ENCODE measurements at places on chromosomes 3 and 15.

DNA sequence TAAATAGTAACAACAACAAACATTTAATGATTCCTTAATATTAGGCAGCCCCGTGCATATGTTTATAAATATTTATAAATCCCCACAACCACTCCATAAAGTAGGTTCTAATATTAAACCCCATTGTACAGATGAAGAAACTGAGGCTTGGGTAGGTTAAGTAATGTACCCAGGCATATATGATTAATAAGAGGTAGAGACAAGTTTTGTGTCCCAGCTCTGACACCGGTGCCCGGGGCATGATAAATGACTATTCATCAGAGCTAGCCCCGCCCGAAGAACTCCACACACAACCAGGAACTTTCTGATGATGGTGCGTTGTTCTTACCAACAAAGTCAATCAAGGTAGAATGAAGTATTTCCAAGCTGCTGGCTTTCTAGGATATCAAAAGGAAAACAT lies 19.4 kb downstream of the CDCP1 start:
- DNase-seq: no peak

DNA sequence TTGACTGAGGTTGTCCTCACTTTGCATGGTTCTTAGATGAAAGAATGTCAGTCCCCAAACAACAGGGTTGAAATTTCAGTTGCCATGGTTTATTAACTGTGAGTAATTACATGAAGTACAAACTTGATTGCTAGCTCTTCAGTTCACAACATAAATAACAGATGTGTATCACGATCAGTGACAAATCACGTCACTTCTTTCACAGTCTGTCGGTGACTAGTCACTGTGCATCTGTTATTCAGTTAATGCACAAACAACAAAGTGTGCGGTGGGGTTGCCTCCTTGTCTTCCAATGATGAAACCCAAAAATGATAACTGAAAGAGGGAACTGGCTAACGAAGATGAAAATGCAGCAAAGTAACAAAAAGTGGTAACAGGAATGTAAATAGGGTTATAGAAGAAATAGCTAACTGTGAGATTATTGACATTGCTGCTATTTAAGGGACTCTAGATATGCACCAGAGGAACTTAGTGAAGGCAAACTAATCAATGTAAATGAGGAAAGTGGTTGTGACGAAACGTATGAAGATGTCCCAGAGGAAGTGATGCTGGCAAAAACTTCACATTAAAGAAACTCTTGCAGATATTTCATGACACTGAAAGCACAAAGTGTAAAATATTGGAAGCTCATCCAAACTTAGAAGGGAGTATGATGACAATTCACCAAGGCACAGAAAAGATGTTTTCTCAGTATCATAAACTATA lies 159.3 kb downstream of the WDR76 start:
- no peak for DNase-seq

GRCh38 chr3:141648055-141648910 lies 89.8 kb upstream of the RNF7 start:
- no peak for DNase-seq

- no peak for DNase-seq
Measured at GRCh38 chr3:47339951-47340350, 40.9 kb upstream of the PTPN23 start.

DNA sequence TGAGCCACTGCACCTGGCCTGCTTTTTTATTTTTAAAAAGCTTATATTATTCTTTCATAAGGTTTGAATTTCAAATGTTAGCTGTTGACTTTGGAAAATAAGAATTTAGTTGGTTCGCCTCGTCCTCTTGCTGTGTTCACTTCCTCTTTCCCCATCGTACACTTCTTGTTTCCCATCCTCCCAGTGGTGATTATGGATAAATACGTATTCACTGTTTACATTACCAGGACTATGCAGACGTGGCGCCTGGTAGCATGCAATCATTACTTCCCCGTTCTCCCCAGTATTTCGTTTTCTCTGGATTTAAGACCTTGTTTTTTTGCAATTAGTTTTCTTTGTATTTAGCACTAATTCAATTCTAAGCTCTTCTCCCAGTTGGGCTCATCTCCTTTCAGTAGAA lies 70.1 kb downstream of the LMLN start:
- no peak for DNase-seq

GRCh38 chr3:14630404-14631100 lies 21.0 kb upstream of the CCDC174 start:
- no peak for DNase-seq

- DNase-seq: no peak
Measured at GRCh38 chr15:31236184-31237042, 90.2 kb upstream of the KLF13 start.

GRCh38 chr15:75673426-75674235 lies 25.9 kb downstream of the SNX33 start:
- no peak for DNase-seq

GRCh38 chr15:46861796-46862195 lies 855.5 kb upstream of the SEMA6D start:
- no peak for DNase-seq

DNA sequence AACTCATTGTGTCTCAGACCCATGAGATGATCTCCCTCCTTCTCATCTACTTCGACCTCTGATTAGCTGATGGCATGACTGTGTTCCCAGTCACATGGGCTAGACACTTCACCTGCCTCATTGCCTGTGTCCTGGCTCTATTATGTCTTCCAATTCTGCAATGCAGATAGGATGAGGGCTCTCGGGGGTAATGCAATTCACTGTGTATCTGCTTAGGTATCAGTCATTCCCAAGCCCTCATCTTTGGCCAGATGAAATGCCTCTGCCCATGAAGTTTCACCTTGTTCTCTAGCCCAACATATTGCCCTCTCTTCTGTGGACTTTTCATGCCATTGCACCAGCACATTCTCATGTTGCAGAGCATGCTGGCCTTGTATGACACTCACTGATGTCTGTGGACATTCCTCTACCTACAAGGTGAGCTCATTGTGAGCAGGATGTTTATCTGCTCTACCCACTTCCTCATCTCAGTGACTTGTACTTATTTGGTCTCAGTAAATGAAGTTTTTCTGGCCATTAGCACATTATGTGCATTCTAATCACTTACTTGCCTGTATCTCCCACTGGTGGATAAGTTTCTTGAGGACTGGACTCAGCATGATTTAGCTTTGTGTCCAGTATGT lies 32.3 kb downstream of the MOBP start:
- DNase-seq: no peak

DNA sequence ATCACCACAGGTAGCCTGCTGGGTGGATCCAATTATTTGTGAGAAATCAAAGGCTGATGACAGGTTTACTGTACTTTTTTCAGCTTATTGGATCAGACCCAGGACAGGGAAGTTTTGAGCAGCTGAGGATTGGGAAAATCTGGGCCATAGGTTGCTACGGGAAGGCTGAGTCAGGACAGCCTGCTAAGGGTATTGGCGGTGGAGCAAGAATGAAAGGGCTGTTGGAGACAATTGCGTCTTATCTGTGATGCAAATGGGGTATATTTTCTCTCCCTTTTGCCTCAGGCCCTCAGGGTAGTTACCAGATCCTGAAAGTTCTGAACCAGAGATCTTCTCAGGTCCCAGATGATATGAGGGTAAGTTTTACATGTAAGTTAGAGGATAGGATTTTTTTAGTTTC lies 317.7 kb downstream of the EDEM1 start:
- DNase-seq: no peak

DNA sequence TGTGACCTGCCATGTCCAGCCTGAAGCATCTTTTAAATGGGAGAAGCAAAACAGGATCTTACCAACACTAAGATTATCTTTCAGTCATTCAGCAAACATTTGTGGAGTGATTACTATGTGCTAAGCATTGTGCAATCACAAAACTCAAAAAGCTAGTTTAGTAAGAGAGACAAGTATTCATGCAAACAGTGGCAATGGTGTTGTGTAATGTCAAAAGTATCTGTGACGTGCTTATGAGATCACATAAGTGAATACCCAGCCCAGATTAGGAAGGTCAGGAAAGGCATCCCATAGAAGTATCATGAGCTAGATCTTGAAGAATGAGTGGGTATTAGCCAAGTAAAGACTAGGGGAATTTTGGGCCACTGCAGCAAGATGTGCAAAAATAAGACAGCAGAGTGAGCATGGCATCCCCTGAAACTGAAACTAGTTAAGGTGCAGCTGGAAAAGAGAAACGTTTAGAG lies 32.1 kb downstream of the SEC62 start:
- DNase-seq: no peak

DNA sequence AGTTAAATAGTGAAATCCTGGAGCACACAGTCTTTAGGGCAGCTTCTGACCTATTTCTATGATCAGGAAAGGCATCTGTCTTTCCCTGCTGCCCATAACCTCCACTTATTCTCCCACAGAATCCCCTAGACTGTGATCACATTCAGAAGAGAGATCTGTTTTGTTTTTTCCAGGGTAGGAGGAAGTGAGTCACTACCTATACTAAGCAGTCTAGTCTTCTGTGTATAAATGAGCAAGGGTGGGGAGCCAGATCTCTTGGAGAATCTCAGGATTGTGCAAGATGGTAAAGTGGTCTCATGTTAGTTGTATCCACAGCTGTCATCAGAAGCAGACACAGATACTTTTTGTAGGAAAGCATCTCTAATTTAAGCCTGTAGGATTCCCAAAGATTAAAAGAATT lies 11.8 kb upstream of the FBXO22 start:
- no peak for DNase-seq

DNA sequence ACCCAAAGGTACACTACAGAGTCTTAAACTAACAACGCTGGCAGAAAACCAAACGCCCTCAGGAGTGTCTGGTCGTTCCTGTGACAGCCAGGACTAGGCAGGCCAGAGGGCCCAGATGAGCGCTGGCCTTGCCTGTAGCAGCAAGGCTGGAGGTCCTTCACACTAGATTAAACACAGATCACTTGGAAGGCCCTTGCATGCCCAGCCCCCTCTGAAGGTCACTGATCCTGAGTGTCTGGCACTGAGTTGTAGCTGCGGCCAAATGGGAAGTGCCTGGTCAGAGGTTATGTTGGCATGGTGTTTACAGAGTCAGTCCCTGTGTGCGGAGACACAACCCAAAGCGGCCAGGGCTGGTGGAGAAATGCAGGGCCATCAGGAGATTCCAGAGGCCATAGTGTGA lies 58.9 kb downstream of the ZNF621 start:
- DNase-seq: no peak

- no peak for DNase-seq
Measured at GRCh38 chr15:73991260-73991659, 835 bp downstream of the STOML1 start.

GRCh38 chr15:61057376-61057775 lies 171.7 kb downstream of the RORA start:
- DNase-seq: no peak

GRCh38 chr15:93173369-93173768 lies 84.4 kb upstream of the RGMA start:
- DNase-seq: no peak

GRCh38 chr3:43079536-43080332 lies 26.1 kb downstream of the POMGNT2 start:
- DNase-seq: no peak

GRCh38 chr3:30169487-30169886 lies 436.9 kb upstream of the TGFBR2 start:
- DNase-seq: no peak

- no peak for DNase-seq
Measured at GRCh38 chr3:123344907-123345594, 103.8 kb downstream of the ADCY5 start.
